ENCODE measurements at places on chromosomes 5 and 9.

GRCh38 chr5:150598821-150599273 is 41.6 kb upstream of the SYNPO start:
- DNase-seq: no peak

GRCh38 chr9:137316012-137316981 is 14.2 kb upstream of the NRARP start:
- no peak for DNase-seq

DNA sequence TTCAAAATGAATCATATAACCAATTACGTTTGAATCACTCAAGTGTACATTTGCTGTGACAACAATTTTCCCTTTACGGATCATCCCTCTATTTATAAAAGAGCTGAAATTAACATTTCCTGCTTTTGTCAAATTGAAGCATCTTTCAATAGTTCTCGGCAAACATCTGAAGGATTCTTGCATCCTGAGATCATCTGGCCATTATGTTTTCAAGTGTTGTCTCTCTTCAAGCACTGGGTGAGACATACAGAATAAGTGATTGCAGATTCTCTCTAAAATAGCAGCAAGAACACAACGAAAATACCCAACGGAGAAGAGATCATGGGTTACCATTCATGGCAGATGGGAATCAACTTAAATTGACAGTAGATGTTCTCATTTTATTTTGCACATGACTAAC is 283.4 kb upstream of the GRAMD2B start:
- DNase-seq: peak; percentile 98

DNA sequence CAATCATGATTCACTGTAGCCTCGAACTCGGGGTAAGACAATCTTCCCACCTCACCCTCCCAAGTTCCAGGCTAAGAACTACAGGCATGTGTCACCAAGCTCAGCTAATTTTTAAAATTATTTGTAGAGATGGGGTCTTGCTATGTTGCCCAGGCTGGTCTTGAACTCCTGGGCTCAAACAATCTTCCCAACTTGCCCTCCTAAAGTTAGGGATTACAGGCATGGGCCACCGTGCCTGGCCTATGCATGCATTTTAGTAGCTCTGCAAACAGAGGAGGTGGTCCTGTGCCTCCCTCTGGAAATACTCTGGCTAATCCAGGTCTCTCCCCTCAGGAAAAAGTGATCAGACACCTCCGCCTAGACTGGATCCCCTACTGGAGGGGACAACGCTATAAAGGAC is 21.5 kb upstream of the TRIM14 start:
- no peak for DNase-seq

DNA sequence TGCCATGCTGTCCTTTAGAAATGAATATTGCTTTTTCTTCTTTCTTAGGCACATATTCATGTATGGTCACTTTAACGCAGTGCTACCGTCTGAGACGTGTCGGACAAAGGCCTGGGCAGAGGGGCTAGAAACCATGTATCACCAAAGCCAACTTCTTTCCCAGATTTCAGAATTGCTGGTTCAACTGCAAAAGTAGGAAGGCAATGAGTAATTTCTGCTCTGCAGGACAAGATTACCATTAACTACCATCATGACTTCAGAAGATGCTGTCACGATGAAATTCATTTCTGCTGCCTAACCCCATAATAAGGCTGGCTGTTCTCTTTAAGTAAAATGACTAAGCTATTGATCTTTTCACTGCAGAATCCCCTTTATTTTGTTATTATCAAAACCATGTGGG is 306.7 kb downstream of the PDE4D start:
- DNase-seq: peak; percentile 34

- DNase-seq: no peak
Observed at GRCh38 chr9:2787065-2787464, 56.8 kb downstream of the PUM3 start.

DNA sequence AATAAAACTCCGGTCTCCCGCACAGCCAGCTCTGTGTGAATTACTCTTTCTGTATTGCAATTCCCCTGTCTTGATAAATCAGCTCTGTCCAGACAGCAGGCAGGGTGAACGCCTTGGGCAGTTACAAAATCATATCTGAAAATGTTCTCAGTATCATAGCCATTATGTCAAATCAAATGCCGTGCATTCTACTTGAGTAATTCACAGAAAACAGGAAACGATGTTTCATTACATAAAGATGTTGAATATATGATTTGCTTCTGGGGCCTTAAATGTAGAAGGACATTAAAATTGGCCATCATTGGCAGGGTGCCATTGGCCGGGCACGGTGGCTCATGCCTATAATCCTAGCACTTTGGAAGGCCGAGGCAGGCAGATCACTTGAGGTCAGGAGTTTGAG is 8.5 kb downstream of the POLR3G start:
- DNase-seq: no peak

DNA sequence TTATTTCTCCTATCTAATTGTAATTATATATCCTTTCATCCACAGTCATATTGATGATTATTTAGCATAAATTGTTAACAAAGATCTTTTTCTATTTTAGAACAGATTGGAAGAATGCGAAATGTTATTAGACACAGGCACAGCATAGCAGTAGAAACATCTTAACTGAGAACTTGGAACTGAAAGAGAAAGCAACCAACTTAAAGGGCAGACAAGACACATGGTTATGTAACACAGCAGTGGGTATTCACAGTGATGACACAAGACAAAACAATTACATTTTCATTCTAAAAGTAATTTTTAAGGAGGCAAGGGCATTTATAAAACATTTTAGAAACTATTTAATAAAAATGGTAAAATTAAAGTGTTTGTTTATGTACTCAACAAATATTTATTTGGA is 57.7 kb upstream of the MEF2C start:
- DNase-seq: peak; percentile 5

DNA sequence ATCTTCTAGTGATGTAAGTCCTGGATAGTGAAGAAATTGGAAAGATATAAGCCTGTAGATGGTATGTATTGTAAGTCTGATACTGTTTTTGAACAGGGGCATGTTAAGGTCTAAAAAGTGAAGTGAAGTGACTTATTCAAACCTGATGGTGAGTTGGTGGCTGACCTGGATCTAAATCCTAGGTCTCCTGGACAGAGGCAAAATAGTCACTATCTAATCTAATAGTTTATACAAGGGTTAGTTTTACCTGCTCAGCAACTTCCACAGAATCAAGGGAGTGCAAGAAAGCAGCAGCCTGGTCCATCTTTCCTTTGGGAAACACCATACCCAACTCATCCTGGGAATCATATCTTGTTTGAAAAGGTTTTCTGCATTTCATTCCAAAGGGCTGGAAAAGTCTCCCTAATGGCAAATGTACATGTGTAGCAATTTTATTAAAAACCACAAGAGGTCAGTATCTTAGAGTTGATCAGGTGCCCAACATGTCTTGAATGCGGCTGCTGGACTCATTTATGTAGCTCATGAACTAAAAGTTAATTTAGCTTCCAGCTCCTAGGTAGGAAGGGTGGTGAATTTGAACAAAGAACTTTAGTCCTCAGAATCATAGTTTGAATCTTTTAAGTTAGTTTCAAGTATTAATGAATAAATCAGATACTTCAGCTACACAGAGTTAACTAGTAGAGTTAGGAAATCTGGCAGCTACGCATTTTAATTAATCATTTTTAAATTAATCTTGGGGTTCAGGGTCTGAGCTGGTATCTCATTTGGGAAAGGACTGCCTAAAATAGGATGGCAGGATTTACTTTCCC is 26.0 kb downstream of the SKP2 start:
- peak; percentile 16 for DNase-seq

- DNase-seq: no peak
Observed at GRCh38 chr5:145203193-145203592, 631.9 kb downstream of the PRELID2 start.

DNA sequence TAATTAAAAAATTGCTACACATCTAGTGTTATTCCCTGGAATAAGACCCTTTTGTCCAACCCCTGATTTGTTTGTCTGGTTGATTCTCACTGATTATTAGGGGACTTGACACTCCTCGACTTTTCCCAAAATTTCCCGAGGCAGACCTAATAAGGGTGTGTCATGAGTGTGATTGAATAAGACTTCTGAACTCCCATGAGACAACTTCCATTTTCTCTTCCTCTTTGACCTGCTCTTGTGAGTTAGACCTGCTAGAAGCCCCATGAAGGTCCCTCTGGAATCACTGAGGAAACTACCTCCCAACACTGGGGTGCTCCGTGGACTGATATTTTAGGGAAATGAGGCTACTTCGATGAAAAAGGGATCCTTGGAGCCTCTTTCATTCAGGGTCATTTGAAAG is 83.4 kb downstream of the MUSK start:
- DNase-seq: no peak

- no peak for DNase-seq
Observed at GRCh38 chr5:96768708-96769251, 39.0 kb downstream of the ERAP1 start.

- no peak for DNase-seq
Observed at GRCh38 chr9:38440516-38440915, 16.3 kb upstream of the IGFBPL1 start.

DNA sequence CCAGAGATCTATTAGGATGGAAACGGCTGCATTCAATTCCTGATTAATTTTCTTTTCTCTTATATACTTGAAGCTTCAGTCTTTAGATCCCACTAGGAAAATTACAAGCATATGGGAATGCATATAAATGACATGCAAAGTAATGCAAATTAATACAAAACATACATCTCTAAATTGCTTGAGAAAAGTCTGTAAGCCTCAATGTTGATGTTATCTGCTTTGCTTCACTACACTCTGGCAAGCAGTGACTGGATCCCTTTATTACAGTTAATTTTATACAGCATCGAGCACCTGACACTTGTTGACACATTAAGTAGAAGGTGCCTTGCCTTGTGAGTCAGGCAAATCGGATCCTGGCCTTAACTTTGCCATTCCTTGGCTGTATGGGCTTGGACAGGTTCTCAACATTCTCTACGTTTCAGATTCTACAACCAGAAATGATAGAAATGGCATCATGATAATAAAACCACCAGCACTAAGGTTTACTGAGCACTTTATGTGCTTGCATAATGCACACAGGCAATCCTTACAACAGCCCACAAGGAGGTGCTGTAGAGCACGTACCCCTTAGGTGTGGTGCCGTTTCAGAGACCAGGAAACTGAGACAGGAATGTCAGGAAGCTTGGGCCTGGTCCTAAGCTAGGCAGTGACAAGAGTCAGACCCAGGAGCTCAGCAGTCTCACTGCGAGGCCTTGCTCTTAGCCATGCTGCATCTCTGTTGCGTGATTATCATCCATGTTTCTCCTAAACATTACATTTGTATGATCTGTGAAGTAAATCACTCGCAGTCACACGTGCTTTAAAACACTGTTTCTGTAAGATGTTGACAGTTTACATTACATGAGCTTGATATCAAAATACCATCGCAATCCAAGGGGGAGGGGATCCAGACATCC is 2.7 kb downstream of the GCNT4 start:
- peak; percentile 62 for DNase-seq

- DNase-seq: no peak
Observed at GRCh38 chr9:34310215-34310614, 18.9 kb downstream of the KIF24 start.

GRCh38 chr5:126094991-126095390 is 328.2 kb upstream of the GRAMD2B start:
- no peak for DNase-seq

- DNase-seq: no peak
Observed at GRCh38 chr9:114504341-114505186, 709 bp downstream of the WHRN start.

DNA sequence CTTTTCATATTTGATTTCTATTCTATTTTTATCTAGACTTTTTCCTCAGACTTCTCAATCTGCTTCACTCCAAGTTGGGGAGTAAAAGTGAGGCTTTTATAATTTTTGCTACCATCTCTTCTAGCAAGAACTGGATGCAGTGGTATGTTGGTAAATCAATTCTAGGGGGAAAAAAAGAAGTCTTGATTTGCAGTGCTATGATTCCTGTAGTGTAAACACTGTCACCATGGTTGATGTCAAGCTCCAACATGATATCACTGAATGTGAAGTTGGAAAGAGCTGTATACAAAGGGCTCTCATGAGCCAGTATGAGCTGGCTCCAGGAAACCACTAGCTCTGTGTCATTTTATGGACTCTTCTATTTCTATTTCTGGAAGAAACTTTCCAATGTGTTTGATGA is 439.2 kb downstream of the NTRK2 start:
- DNase-seq: no peak

DNA sequence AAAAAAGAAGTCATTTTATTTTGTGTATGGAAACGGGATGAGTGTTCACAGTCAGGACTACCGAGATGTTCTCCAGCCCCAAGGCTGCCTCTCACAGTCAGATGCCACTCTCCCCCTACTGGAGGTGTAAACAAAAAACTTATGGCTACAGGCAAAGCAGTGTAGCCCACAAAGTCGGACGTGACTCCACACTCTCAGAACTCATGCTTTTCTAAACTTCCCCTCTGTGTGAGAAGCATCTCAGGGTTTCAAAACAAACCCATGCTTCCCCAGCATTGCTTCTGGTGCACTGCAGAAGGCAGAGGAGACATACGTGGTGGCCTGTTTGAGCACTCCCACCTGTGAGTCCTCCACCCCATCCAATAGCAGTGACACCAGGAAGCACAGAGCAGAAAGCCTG is 580.3 kb downstream of the BNC2 start:
- DNase-seq: no peak

DNA sequence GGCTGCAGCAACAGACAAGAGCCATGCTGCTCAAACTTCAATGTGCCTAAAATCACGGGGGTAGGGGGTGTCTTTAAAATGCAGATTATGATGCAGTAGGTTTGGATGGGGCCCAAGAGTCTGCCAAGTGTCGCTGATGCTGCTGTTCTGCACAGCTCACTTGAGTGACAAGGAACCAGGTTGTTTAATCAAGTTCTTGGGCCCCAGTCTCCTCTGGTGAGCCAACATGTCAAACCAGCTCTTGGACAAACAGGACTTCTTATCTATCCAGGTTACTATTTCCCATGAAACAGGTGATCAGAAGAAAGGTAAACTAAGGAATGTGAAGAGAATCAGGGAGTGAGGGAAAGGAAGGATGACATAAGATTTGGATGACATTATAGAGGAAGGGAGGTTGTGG is 78.0 kb downstream of the APBA1 start:
- DNase-seq: no peak

GRCh38 chr5:136036293-136036911 is 7.6 kb downstream of the TGFBI start:
- no peak for DNase-seq

DNA sequence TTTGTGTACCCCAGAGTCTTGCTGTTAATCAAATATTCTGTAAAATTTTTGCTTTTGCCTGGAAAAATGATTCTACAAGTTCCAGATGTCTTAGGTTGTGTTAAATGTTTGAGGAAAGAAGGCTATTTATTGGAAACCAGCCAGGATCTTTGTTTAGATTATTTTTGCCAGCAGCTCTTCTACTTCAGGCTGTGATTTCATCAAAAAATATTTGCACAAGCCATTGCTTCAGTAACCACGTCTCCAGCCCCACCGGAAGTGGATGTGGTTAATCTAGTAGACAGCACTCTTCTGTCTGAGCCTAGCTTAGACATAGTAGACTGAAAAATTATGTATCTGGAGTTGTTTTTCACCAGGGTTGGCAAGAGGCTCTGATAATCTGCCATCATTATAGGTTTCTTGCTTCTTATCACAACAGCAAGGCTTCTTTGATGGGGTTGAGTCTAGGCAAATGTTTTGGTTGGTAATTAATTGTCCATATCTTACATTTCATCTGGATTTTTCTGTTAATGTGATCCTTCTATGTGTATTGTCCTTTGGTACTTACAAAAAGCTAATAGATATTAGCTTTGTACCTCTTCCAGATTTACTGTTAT is 17.1 kb downstream of the KCTD16 start:
- DNase-seq: peak; percentile 51

- no peak for DNase-seq
Observed at GRCh38 chr5:143662020-143662419, 149.9 kb upstream of the HMHB1 start.
